Kasumi-1 (cell line): ENCODE measurements at places on chromosomes 7 and 10.

- DNase-seq: no peak
These were observed 69.4 kb upstream of the HECTD2 start for GRCh38 chr10:91340613-91341362.

GRCh38 chr10:69684020-69684980 is 54.3 kb downstream of the FAM241B start:
- no peak for DNase-seq

DNA sequence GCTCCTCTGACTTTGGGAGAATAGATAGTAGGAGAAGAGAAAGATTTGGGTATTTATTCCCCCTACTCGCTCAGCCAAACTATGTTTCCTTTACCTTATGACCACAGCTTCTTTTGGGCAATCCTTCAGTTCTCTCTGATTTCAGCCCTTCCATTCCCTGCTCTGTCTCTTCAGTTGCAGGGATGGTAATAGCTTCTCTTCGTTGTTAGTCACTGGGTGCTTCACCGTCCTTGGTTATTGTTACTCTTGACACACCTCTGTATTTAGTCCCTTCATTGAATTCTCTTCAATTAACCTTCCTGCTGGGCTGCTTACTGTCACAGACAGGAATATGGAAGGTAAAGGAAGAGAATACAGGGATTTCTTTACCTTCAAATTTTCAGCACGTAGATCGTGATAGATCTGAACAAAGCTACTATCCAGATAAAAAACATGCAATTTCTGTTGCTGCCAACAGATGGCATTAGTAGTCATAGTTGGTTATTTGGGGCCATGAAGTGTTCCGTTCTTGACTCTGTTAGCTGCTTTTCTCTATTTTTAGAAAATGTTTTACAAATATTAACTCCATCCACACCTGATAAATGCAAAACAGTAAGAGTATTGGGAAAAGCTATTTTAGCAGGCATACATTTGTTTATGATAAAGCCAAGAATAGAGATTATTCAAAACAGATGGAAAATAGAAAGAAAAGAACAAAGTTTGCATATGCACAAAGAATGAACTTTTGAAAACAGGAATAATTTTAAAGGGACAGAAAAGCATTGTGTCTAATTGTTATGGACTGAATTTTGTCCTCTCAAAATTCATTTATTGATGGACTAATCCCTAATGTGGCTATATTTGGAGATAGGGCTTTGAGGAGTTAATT is 14.0 kb upstream of the PTTG1IP2 start:
- DNase-seq: peak; percentile 78

DNA sequence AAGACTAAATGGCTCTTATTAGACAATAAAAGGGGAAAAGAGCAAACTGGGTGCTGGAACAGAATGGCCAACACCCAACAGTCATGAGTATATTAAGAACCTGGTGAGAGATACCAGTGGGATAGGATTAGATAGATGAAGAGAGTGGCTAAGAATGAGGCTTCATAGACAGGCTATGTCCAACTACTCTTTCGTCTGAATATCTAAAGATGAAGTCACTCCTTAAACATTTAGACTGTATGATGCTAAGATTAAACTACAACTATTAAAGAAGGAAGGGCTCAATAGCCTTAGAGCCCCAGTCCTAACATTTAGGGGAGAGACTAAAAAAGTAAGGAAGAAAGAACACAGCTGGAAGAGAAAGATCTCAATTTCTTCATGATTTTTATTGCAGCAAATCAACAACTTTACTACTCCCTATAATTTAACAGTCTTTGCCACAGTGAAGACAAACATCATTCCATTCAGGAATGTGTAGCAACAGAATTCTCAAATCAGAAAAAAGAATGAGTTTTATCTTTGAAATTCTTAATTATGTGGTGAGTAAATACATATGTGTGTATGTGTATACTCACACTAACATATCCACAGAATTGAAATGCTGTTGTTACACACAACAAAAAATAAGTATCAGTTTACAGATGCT is 45.6 kb downstream of the CACNA2D1 start:
- no peak for DNase-seq

DNA sequence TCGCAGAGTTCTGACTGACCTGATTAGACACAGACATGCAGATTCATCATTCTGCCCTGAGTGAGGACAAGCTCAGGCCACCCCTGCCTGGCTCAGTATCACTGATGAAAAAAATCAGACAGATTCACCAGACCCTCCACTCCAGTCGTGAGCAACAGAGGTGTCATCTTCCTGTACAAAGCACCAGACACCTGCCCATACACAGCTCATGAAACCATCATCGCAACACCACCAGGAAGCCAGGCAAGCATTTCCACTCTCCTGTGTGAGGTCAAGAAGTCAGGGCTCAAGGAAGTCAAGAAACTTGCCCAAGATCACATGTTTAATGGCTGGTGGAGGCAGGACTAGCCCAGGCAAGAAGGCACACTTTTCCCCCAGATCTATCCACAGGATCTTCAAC is 163.0 kb downstream of the CALN1 start:
- no peak for DNase-seq

GRCh38 chr7:140639366-140640053 is 1.1 kb downstream of the DENND2A start:
- peak; percentile 23 for DNase-seq

DNA sequence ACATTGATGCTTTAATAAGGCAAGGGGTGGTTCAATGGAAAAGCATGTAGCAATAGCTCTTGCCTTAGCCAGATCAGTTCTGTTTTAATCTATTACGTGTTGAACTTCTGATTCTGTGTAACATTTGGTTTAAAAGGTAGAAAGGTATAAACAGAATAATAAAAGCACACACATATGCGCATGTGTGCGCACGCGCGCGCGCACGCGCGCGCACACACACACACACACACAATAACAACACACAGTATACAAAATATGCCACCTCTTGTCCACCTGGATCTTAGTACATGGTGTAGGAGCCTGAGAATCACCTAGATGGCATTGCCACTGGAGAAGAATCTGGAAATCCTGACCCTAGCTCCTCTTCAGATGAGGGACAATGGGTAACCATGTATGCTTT is 49.6 kb upstream of the TEX47 start:
- DNase-seq: no peak
